ENCODE measurements at places on chromosomes 2 and 18. TPM values are rescaled to one million over a fixed set of nuclear protein-coding genes. Genes with fewer than 3 reads are reported as not detected.
A peak's percentile ranks its signal among the peaks of the same experiment; 100 is the strongest.

Gene PTPN4
- 51.0 TPM for total RNA-seq

GRCh38 chr2:159484532-159484931 lies 131.8 kb downstream of the BAZ2B start:
- no peak for DNase-seq

DNA sequence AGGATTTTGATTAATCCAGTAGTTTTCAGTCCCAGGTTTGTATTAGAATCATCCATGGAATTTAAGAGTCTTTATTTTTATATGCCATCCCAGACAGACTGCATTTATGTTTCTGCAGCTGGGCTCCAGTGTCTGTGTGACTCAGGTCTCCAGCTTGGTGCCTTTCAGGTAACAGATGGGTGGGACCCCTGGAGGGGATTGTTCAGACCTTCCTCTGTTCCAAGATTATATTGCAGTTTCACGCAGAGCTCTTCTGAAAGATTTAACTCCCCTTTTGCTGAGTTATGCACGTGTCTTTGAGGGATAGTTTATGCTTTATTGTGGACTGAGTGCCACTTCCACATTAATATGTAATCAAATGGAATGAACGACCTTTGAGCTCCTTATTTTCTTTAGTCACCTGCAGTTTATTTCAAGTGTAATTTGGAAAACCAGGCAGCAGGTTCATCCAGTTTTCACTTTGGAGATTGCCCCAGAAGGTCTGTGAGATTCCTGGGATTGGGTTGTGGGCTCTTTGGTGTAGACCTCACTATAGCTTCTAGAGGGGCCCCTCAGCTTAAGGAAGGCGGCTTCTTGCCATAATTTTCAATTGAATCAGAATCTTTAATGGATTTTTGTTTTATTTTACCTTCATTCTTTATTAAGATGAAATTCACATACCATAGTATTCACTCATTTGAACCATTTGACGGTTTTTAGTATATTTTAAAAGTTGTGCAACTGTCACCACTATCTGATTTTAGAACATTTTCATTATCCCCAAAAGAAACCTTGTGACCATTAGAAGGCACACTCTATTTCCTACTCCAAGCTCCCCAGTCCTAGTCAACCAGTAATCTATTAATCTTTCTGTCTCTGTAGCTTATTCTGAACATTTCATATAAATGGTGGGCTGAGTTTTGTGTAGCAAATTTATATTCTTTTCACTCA lies 135.0 kb downstream of the WDSUB1 start:
- no peak for DNase-seq

- DNase-seq: no peak
Observed at GRCh38 chr2:149720615-149721014, 133.0 kb upstream of the MMADHC start.

- DNase-seq: no peak
Observed at GRCh38 chr2:238504181-238504931, 77.6 kb downstream of the ASB1 start.

Gene PTCD3
- total RNA-seq: 80.9 TPM

Gene ICOS
- total RNA-seq: not detected

- no peak for DNase-seq
Observed at GRCh38 chr2:406231-406630, 118.3 kb upstream of the ALKAL2 start.

DNA sequence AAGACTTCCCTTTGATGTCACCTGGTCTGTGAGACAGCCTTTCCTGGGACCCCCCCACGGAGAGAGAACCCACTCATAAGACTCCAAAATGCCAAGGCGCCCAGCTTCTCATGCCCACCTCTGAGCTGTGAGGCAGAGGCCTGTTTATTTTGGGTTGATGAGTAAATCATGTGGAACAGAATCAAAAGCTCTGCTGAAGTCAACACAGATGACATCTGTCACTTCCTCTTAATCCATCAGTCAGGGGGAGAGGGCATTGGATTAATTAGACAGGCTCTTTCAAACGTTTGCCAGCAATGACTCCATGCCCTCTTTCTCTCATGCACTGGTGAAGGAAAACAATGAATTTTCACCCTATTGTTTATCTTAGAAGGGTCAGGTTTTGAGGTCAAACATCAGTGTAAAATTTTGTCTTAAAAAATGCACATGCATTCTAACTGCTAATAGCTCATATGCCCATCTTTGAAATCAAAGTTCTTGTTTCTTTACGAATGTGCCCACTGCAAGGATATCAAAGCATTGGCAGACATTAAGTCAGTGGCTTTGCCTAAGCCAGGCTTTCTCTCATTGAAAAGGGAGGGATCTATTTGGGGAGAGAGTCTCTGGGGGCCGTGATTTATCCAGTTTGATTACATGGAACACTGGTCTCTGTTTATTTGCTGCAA lies 184.1 kb downstream of the ACKR3 start:
- DNase-seq: no peak

Gene MLPH
- 0.36 TPM for total RNA-seq

Gene ADD2
- 54.0 TPM for total RNA-seq

Gene GLI2
- total RNA-seq: 1.2 TPM

Gene KCNK3
- total RNA-seq: not detected

GRCh38 chr2:96157649-96158553 lies 12.7 kb upstream of the DUSP2 start:
- DNase-seq: no peak

Gene NETO1
- total RNA-seq: 12.8 TPM

- no peak for DNase-seq
Observed at GRCh38 chr18:61528961-61529360, 195.7 kb downstream of the CDH20 start.

DNA sequence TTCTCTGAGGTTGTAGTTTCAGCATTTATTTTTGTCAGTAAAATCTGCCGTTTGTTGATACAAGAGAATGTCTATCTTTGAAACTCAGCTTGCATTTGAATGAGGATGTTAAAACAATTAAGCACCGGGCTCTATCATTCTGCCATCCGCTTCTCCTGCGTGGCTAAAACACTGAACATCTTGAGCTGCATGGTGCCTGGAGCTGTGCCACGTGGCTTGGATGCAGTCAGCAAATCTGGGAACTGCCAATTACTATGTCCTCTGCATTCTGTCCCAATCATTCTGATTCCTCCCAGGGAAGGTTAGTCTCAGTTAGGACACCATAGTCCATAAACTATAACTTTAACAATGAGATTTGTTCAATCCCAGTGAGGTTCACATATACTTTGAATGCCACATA lies 598.4 kb downstream of the FBXO15 start:
- DNase-seq: no peak

- peak; percentile 7 for DNase-seq
Observed at GRCh38 chr2:17934721-17935120, 56.3 kb downstream of the KCNS3 start.

Gene RALB
- 367 TPM for total RNA-seq

Gene IL36RN
- not detected for total RNA-seq

Gene FSIP2
- 9.0 TPM for total RNA-seq

Gene EN1
- 0.87 TPM for total RNA-seq

DNA sequence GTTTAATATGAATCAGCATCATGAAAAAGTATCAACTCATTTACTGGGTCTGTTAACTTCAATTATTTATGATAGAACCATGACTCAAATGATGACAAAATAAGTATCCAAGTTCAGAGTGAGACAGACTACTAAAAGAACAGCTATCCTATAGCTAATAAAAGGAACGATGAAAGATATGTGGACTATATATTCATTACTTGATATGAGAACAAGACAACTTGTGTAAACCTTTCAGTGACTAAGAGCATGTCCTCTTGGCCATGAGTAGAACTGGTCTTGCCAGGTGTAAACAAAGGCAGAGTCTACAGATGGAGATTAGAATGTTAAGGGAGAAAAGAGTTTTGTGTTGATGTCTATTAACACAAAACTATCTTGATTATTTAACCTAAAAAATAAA lies 360.4 kb upstream of the ZC3H15 start:
- DNase-seq: no peak

DNA sequence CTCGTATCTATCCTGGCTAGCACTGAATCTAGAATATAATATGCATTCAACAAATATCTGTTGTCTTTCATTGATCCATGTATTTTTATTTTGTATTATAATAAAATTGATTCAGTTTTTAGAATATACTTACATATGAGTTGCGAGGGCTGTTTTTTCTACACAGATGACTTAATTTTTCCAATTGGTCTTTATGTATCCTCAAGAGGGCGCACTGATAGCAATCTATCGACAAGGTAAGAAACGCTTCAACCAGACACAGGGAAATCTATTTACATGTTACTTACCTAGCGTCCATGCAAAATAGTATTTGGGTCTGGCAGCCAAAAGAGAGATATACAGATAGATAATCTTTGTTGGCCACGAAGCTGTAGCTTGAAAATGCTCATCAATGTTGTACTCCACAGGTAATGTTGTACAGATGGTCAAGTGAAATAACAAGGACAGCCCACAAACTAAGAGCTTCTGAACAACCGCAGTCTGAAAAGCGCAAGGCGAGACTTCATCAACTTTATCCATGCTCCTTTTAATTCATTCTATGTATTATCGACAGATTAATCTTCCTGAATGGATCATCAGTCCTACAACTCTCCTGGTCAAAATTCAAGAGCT lies 35.5 kb upstream of the KIDINS220 start:
- no peak for DNase-seq

Gene KCNJ3
- total RNA-seq: not detected

GRCh38 chr2:120601566-120601965 lies 134.1 kb upstream of the GLI2 start:
- no peak for DNase-seq

Gene TEKT4
- total RNA-seq: not detected

- DNase-seq: no peak
Observed at GRCh38 chr2:40240070-40240469, 211.8 kb downstream of the SLC8A1 start.

DNA sequence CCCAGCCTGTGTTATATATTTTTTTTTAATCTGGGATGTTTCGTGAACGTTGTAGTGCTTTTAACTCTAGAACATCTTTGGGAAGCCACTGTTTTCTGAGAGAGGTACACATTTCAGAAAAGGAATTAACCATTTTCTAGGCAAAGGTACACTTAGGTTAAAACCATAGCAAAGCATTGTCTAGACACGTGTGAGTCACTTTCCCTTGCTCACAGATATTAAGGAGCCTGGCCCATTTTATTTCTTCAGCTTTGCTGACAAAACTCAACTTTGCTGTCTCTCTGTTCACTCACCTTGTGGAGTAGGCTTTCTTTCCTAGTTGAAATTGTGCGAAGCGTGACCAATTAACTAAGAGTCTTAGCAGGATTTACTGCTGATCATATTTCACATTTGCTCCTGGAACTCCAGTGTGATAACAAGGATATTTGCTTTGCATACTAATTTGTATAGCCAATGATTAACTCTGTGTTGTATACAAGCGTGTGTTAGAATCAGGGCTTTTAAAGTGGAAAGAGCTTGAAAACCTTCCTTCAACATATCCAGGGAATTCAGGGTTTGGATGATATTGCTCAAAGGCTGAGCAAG lies 215.0 kb upstream of the AGAP1 start:
- DNase-seq: no peak

GRCh38 chr2:30780776-30781330 lies 26.4 kb downstream of the CAPN13 start:
- DNase-seq: no peak

DNA sequence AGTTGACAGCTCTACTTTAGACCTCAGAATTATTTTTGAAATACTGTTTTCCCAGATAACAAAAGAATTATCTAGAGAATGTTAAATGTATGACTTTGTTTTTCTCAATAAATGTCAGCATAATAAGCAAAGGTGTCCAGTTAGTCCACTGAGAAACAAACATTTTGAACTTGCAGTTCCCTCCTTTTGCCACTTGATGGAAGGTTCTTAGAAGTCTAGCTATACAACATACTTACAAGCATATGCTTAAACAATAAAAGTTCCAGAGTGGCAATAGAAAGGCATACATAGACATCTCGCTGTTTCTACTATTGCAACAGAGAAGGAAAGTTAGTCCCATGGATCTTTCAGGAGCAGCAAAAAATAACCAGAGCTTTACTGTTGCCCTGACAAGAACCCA lies 11.8 kb downstream of the NDUFA10 start:
- no peak for DNase-seq

DNA sequence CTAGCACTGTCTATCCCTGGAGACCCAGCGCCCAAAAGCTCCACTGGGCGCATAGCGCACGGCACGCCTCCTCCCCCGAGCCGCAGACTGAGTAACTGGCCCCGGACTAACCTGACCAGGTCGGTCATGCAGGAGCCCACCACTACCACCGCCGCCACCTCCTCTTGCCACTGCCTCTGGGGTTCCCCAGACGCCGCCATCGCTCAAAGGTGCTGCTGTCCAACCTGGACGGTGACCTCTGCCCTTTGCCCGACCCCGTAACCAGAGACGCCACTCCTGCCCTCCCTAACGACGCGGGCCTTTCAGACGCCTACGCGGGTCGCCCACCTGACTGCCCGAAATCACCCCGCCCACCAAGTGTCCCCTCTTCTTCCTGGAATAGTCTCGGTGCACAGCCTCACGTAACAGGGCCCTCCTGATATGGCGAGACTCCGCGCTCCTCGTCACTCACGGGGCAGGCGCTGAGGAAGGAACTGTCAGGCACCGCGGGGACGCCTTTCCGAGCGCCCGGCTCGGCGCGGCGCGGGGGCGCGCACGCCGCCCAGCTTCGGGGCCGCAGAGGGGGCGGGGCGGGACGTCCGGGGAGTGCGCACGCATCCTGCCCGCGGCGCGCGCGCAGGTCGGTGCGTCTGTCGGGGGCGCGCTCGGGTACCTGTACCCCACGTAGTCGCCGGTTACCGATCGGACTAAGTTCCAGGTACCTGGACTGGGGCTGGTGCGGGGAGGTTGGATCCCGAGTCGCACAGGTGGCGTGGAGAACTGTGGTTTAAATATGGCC lies at the start of the genes BABAM2 and RBKS:
BABAM2 (plus strand) TSS at position 584 of the 778 bp plus-strand sequence. CDS start 3,828 bp downstream, outside the sequence.
RBKS (minus strand) TSS at position 242 of the 778 bp plus-strand sequence; CDS start at position 200, 42 bp downstream.
- peak; percentile 84 for DNase-seq

Gene NAT8
- total RNA-seq: not detected

Gene MARCHF4
- 0.46 TPM for total RNA-seq

Gene IGFBP2
- 1,170 TPM for total RNA-seq

DNA sequence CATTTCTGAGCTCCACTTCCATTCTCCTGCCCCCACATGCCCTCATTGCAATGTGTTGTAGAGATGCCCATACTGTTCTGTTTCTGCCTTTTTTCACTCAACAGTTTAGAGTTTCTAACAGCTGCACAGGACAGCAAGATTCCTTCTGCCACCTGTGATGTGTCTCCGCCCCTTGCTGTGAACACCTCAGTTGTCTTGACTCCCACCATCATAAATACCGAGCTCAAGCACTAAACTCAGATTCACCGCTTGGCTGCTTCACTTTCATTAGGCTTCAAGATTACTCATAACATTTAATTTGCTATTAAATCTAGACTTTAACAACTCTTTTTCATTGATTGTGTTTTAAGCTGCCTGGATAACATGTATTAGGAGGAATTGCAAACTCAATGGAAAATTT lies 141.0 kb downstream of the MAP2 start:
- DNase-seq: no peak

GRCh38 chr2:45743531-45744396 lies 92.3 kb downstream of the PRKCE start:
- no peak for DNase-seq

Gene SCN9A
- 47.3 TPM for total RNA-seq

All from endothelial cell (in vitro differentiated cells).